Cardiac muscle cell (in vitro differentiated cells and primary cell): ENCODE measurements at places on chromosomes 7 and 10. TPM values are rescaled to one million over a fixed set of nuclear protein-coding genes. Genes with fewer than 3 reads are reported as not detected.

Gene OR2F1
- total RNA-seq, result not detected in 2 replicates

Gene MCM7
- total RNA-seq, result 68.9 and 88.3 TPM in 2 replicates

Gene GRM3
- not detected in 2 replicates for total RNA-seq

Gene RNF133
- total RNA-seq, result 0.80 TPM in 1 of 2 replicates, not detected in the other

GRCh38 chr7:30140456-30140855 is 5.7 kb downstream of the MTURN start:
- DNase-seq, result no peak
- H3K27ac ChIP-seq, result no peak overlapping the region
- no peak overlapping the region for H3K4me3 ChIP-seq
- no peaks in the 10 kb centered on the region for H3K36me3 ChIP-seq
- H3K27me3 ChIP-seq, result peaks cover 16% of the 10 kb centered on the region
- H3K4me1 ChIP-seq, result peaks cover 22% of the 10 kb centered on the region

DNA sequence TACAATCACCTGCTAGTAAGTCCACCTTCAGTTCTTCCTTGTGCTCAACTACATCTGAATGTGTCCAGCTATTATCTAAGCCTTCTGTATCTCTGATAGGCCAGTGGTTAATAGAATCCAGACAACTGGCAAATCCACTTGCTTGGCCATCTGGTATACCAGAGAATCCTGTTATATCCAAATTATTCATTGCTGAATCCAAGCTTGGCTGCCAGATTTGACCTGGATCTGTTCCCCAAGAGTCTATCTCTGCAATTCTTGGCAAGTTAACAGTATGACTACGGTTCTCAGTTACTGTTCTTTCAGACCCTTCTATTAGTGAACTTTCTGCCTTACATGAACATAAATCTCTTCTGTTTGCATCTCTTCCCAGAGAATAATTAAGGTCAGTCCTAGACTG is 154.6 kb upstream of the TARP start:
- no peaks in the 10 kb centered on the region for H3K36me3 ChIP-seq
- no peak overlapping the region for H3K4me3 ChIP-seq
- no peak for DNase-seq
- no peaks in the 10 kb centered on the region for H3K27me3 ChIP-seq
- no peak overlapping the region for H3K27ac ChIP-seq

DNA sequence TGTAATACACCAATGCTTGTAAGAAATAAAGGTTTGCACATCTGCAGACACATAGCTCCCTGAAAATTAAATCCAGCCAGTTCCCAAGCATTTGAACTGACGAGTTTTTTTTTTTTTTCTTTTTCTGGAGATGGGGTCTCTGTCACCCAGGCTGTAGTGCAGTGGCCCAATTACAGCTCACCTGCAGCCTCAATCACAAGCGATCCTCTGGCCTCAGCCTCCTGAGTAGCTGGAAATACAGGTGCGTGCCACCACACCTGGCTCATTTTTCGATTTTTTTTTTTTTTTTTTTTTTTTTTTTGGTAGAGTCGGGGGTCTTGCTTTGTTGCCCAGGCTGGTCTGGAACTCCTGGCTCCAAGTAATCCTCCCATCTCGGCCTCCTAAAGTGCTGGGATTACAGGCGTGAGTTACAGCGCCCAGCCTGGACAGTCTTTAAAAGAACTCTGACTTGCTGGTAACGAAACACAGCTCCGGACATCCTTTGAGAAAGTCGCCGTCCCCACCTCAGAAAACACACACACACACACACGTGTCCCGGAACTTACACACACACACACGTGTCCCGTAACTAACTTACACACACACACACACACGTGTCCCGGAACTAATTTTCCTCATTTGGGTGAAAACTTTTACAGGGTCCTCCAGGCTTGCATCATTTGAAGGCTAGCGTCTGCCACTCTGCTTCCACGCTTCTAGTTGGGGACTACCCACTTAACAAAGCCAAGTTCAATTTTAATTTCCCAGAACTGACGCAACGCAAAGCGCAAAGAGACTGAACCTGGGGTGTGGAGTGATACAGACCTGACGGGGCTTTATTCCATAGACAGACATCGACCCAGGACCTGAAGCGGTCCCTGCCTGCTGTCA is 18.6 kb downstream of the OCM2 start:
- peak; percentile 25 for DNase-seq
- no peaks in the 10 kb centered on the region for H3K36me3 ChIP-seq
- no peaks in the 10 kb centered on the region for H3K27me3 ChIP-seq
- peak overlapping the region; percentile 57 for H3K27ac ChIP-seq

DNA sequence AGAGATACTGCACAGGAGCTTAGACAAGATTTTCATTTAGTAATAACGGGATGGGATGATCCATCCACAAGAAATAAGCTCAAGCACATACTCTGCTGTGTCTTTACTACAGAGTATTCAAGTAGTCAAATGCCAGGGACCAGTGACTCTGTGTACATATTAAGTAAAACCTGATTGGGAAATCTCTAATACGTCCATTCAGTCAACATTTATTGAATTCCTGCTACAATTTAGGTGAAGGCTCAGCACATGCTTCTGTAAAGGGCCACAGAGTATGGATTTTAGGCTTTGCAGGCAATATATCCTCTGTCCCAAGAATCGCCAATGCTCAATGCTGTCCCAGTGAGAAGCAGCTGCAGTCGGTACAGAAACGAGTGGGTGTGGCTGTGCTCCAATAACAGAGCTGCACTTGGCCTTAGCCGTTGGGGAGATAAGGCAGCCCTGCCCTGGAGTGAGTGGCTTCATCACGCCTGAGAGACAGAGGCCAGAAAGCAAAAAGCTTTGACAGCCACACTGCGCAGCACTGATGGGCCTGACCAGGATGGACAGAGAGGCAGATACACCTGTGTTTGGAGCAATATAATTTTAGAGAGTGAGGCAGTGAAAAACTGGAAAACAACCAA is 186.8 kb downstream of the PARD3 start:
- peak; percentile 79 for DNase-seq
- no peak overlapping the region for H3K27ac ChIP-seq
- H3K4me3 ChIP-seq, result no peak overlapping the region
- H3K36me3 ChIP-seq, result no peaks in the 10 kb centered on the region

DNA sequence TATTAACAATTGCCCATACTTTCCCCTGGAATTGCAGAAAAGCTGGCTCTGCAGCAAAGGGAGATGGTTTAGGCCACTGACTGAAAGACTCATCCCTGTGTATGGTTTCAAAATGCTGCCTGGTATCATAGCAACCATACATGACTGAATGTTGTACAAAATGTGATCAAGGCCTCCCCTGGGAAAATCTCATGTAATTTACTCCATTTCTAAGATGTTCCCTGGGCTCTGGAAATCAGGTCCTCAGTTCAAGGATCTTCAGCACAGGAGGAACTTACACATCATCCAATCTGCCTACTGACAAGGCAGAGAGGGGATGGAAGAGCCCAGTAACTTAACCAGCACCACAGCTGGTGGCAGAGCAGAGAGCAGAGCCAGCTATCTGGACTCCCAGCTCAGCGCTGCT is 111.8 kb downstream of the JAZF1 start:
- no peak overlapping the region for H3K27ac ChIP-seq
- no peaks in the 10 kb centered on the region for H3K36me3 ChIP-seq
- DNase-seq, result peak; percentile 67
- H3K4me1 ChIP-seq, result peaks cover 12% of the 10 kb centered on the region
- H3K4me3 ChIP-seq, result no peak overlapping the region

DNA sequence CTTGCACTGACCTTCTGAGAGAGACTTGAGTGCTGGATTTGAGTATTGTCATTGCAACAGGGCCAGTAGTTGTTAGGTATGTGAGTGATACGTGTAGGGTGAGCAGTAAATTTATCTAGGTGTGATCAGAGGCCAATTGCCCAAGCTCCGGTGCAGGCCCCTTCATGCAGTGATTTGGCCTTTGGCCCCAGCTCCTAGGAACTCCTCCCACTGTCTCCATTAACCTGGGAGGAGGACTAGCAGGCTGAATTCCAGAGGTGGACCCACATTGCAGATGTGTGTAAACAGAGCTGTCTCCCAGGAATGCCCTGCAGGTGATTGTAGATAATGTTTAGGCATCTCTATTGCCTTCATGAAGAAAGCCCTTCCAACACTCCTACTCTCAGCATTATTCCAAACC is 19.5 kb downstream of the TCF7L2 start:
- H3K36me3 ChIP-seq, result no peaks in the 10 kb centered on the region
- no peak for DNase-seq
- H3K4me1 ChIP-seq, result no peaks in the 10 kb centered on the region
- no peak overlapping the region for H3K4me3 ChIP-seq

DNA sequence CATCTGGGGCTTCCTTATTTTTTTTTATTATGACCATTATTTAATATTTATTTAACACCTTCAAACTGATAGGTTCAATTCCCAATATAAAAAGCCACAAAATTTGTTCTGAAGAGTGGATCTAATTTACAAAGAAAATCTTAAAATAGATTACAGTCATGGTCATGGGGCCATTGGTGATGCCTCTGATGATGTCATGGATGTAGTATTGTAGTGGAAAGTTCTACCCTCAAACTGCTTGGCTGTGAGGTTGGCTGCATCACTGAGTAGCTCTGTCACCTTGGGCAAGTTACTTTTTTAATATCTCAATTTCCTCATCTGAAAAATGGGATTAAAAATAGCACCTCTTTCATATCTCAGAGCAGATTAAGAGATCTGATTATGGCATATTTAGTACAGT is 128.5 kb downstream of the DKK1 start:
- no peaks in the 10 kb centered on the region for H3K4me1 ChIP-seq
- DNase-seq, result no peak
- no peak overlapping the region for H3K27ac ChIP-seq
- H3K36me3 ChIP-seq, result no peaks in the 10 kb centered on the region
- H3K4me3 ChIP-seq, result no peak overlapping the region

DNA sequence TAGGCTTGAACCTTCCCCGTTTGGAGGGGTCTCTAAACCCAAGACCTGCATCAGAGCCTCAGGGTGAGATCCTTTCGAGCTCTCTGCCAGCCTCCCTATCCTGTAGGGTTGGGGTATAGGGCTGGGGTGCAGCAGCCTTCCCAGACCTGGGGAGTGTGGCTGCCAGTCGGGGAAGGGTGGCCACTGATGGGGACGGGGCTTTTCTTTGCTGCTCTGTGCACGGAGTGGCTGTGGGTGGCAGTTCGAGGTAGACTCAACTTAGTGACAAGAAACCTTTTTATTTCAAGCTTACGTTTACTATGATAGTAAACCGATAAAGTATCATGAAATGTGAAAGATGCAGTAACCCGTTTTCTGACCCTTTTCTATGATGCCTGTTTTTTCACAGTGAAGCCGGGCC is 13.0 kb downstream of the ZNF316 start:
- no peak overlapping the region for H3K27ac ChIP-seq
- peaks cover 29% of the 10 kb centered on the region for H3K36me3 ChIP-seq
- H3K4me1 ChIP-seq, result no peaks in the 10 kb centered on the region

DNA sequence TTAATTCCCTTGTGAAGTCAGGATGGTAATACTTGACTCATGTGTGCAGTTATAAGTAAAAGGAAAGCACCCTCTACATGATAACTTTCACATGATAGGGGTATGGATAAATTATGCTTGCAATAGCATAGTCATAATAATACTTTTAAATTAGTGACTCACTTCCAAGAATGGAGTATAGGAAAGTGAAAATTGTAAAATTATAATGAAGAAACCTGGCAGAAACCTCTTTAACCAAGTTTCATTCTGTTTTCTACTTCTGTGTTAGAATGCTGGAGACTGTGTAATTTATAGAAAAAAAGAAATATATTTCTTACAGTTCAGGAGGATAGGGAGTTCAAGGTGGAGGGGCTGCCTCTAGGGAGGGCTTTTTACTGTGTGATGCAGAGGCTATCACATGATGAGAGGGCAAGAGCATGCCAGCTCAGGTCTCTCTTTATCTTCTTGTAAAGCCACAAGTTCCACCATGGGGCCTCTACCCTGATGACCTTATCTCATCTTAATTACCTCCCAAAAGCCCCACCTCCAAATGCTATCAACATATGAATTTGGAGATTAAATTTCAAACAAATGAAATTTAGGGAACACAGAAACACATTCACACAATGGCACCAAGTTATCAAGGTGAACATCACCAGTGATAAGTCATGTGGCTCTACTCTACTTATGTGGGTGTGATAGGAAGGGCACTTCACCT is 43.2 kb downstream of the HDAC9 start:
- no peak for DNase-seq
- H3K4me3 ChIP-seq, result no peak overlapping the region
- H3K36me3 ChIP-seq, result peaks cover 5% of the 10 kb centered on the region
- no peaks in the 10 kb centered on the region for H3K27me3 ChIP-seq
- peaks cover 4% of the 10 kb centered on the region for H3K4me1 ChIP-seq

GRCh38 chr7:23371654-23372053 is 72.5 kb downstream of the MALSU1 start:
- DNase-seq, result no peak
- no peak overlapping the region for H3K4me3 ChIP-seq
- peaks cover 15% of the 10 kb centered on the region for H3K4me1 ChIP-seq
- H3K27me3 ChIP-seq, result no peaks in the 10 kb centered on the region
- H3K27ac ChIP-seq, result no peak overlapping the region
- H3K36me3 ChIP-seq, result no peaks in the 10 kb centered on the region

GRCh38 chr10:54402576-54402975 is 398.5 kb downstream of the PCDH15 start:
- no peak overlapping the region for H3K27ac ChIP-seq
- no peak overlapping the region for H3K4me3 ChIP-seq
- no peaks in the 10 kb centered on the region for H3K27me3 ChIP-seq
- H3K36me3 ChIP-seq, result no peaks in the 10 kb centered on the region

DNA sequence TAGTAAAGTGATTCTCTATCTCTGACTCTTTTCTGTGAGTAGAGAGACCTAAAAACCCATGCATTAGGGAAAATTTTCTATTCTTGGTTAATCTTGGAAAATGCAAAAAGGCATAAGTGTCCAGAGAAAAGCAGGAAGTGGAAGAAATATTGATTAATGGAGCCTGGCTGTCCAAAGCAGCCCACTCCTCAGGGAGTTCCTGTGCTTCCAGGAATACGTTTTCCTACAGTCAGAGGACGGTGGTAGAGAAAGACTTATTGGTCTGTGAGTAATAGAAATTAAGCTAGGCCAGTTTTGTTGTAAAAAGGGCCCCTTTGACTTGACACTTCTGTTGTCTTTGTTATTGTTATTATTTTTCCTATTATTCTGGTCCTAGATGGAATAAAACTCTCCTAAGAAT is 157.8 kb downstream of the NRP1 start:
- H3K27me3 ChIP-seq, result no peaks in the 10 kb centered on the region
- H3K36me3 ChIP-seq, result peaks cover 32% of the 10 kb centered on the region
- H3K27ac ChIP-seq, result peak overlapping the region; percentile 18
- DNase-seq, result no peak

- H3K4me3 ChIP-seq, result no peak overlapping the region
- H3K4me1 ChIP-seq, result no peaks in the 10 kb centered on the region
- no peaks in the 10 kb centered on the region for H3K36me3 ChIP-seq
- DNase-seq, result no peak
- H3K27ac ChIP-seq, result no peak overlapping the region
These were observed 739.4 kb upstream of the IGFBP3 start for GRCh38 chr7:46660402-46660980.

- no peak for DNase-seq
- H3K36me3 ChIP-seq, result no peaks in the 10 kb centered on the region
- H3K27me3 ChIP-seq, result no peaks in the 10 kb centered on the region
- no peak overlapping the region for H3K27ac ChIP-seq
These were observed 1.7 kb downstream of the CCSER2 start for GRCh38 chr10:84329986-84330651.
